ENCODE measurements at places on chromosomes 5 and 9.

DNA sequence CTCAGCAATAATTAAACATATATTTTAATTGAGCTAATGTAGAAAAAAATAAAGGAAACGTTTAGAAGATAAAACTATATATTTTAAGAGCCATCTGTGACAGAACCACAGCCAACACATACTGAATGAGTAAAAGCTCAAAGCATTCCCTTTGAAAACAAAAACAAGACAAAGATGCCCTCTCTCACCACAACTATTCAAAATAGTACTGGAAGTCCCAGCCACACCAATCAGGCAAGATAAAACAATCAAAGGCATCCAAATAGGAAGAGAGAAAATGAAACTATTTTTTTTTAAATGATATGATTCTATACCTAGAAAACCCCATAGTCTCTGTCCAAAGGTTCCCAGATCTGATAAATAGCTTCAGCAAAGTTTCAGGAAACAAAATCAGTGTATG lies 262.0 kb downstream of the HTR1A start:
- DNase-seq = peak; percentile 64

DNA sequence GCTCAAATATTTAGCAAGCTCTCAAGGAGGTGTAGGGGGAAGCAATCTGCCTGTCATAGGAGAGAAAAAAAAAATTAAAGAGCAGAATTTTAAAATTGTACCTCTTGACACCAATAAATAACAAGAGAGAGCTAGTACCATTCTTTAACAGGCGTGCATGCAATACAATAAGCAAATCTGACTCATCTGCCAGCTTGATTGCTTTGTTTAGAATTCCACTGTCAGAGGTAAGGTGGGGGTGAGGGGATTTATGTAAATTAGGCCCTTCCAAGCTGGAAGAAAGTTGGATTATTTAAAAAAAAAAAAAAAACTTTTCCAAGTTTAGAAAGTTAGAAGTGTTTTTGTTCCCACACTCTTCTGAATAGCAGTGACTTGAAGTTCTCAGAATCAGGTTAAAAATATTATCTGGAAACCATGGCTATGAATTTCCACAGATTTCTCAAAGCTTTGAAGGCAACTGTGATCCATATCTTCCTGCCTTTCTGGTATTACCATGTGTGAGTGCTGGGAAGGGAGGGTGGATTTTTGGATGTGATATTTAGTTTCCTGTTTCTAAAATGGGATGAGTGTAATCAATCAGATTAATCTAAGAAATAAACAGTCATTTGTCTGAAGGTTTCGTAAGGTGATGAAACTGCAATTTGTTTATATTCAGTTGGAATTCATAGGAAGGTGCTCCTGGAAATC lies 477.5 kb downstream of the TLE4 start:
- DNase-seq = no peak

- peak; percentile 100 for DNase-seq
These were observed 54.1 kb downstream of the MAN2A1 start for GRCh38 chr5:109743770-109744212.

DNA sequence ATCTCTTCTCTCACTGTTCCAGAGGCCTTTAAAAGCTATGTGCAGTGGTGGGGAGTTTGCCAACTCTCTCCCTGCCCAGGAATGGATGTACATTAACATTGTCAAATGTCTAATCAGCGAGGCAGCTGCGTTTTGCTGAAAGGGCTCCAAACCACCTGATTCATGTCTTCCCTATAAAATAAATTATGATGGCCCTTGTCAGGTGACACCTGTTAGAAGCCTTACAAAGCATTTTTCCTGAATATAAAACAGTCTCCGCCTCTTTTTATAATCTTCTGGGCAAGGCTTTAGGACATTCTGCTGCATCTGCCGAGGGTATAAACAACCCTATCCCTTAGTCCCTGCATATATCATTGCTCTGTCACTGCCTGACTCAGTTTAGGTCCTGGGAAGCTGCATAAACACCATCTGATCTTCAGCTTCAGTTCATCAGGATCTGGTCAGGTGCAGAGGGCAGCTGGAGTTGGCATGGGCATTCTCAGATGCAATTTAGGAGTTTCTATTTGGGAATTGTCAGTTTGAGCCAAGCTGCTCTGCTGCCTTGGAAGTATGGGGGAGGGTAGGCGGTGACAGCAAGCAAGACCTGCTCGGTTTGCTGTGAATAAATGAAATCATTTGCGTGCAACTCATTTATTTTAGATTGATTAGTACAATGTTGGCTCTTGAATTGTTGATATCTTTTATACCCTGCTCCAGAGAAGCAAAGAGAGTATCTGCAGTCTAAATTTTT lies 103.5 kb downstream of the ACER2 start:
- DNase-seq = no peak

DNA sequence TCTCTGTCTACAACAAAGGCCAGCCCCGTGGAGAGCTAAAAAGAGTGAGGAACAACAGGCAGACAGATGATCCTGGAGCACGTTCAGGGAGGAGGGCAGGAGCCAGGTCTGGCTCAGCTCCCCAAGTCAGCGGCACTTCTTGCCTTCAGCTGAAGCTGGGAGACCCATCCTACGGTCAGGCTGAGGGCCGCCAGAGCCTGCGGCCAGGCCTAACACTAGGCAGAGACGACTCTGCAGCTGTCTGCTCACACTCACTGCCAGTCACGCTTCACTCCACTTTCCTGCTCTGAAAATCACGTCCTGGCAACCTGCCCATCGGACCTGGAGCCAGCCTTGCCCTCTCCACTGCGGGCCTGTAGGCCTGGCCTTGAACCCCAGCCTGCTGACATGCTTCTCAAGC lies 160.9 kb upstream of the LHFPL2 start:
- no peak for DNase-seq

- no peak for DNase-seq
These were observed 242.6 kb upstream of the MVB12B start for GRCh38 chr9:126084008-126084407.

DNA sequence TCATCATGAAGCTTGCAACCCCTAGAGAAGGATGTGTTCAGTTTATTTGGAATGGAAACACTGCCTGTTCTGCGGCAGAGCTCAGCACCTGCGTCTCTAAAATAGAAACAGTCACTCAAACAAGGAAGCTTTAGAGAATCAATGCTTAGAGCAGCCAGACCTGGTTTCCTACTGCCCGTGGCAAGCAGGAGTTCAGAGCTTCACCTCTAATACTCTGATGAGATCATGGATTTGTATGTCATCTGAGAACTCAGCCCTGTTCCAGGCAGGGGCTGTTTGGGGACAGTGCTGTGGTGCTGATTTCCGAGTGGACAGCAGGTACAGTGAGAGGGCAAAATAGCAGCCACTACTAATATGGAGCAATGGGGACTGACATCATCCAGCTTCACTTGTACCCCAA lies 236.0 kb upstream of the IRX1 start:
- no peak for DNase-seq

DNA sequence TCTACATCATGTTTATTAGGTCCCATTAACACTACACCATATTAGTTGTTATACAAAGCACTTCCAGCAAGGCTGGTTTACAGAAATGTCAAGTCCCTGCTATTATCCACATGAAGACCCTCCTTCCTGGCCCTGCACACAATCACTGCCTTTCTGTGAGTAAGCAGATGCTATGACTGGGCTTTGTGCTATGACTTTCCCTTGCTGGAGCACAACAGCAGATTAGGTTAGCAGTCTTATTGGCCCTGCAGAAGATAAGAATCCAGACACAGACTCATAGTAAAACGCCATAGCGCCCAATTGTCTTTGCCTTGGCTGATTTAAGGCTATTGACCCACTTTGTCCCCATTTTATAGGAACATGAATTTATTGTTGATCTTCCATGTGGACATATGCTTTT lies 228.9 kb upstream of the ACTBL2 start:
- no peak for DNase-seq

DNA sequence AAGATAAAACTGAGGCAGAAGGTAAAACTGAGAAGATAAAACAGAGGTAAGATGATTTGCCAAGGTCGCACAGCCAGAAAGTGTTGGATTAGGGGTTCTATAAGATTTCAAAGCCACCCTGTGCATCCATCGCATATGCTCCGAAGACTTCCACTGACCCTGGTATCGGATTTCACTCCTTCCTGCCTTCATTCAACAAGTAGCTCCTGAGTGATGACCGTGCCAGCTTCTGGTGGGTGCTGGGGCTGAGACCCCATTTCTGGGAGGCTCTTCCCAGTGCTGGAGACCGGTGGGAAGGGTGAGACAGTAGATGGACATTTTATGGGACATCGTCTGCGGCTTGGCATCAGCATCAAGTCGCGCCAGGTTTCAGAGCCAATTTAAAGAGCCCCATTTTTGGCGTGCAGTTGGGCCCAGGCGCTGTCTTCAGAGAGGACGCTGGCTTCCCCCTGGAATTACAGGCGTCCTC lies 53.7 kb upstream of the DAB2IP start:
- DNase-seq = no peak

DNA sequence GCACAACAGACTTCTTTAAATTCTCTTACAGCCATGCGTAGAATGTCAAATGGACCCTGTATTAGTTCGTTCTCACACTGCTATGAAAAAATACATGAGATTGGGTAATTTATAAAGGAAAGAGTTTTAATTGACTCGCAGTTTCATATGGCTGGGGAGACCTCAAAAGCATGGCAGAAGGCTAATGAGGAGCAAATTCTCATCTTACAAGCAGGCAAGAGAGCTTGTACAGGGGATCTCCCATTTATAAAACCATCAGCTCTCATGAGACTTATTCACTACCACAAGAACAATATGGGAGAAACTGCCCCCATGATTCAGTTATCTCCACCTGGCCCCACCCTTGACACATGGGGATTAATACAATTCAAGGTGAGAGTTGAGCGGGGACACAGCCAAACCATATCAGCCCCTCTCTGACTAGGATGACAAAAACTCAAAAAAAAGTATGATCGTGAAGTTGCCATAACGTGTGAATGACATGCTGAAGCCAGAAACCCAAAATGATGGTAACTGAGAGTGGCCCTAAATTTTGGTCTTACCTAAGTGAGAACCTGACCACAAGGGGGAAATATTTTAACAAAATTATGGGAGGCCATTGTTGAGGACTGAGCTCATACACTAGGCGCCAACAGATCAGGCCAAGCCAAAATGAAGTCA lies 17.5 kb upstream of the TEX10 start:
- DNase-seq = no peak

- no peak for DNase-seq
These were observed 24.7 kb upstream of the STX17 start for GRCh38 chr9:99881769-99882168.

DNA sequence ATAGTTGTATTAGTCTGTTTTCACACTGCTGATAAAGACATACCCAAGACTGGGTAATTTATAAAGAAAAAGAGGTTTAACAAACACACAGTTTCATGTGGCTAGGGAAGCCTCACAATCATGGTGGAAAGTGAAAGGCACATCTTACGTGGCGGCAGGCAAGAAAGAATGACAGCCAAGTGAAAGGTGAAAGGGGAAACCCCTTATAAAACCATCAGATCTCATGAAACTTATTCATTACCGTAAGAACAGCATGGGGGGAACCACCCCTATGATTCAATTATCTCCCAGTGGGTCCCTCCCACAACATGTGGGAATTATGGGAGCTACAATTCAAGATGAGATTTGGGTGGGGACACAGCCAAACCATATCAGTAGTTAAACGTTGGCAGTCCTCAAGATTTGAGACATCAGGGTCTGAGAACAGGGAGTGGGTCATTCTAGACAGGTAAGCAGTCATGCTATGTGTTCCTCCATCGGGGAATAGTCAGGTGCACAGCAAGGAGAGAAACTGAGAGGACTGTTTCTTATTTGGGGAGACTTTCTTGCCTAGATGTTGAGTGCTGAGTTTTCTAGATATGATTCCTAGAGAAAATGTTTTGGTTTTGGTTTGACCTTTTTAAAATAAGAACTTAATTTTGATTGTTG lies 45.8 kb upstream of the ENTREP1 start:
- no peak for DNase-seq

DNA sequence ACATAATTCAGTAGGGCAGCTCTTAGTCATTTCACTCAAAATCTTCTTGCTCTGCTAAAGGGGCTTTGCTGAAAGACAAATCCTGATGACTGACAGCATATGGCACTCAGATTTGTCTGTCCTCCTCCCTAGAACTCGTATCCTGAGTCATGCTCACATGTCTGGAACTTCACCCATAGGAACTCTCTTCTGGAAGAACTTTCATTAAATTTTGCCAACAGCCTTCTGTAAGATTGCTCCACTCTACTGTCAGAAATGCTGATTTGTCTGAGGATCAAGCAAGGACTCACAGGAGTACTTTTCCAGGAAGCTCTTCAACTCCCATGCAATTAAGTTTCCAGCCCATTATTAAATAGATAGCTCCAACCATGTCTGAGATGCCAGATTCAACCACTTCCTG lies 59.8 kb upstream of the SNX2 start:
- peak; percentile 49 for DNase-seq

GRCh38 chr9:125233678-125234077 lies 7.5 kb downstream of the HSPA5 start:
- peak; percentile 98 for DNase-seq

DNA sequence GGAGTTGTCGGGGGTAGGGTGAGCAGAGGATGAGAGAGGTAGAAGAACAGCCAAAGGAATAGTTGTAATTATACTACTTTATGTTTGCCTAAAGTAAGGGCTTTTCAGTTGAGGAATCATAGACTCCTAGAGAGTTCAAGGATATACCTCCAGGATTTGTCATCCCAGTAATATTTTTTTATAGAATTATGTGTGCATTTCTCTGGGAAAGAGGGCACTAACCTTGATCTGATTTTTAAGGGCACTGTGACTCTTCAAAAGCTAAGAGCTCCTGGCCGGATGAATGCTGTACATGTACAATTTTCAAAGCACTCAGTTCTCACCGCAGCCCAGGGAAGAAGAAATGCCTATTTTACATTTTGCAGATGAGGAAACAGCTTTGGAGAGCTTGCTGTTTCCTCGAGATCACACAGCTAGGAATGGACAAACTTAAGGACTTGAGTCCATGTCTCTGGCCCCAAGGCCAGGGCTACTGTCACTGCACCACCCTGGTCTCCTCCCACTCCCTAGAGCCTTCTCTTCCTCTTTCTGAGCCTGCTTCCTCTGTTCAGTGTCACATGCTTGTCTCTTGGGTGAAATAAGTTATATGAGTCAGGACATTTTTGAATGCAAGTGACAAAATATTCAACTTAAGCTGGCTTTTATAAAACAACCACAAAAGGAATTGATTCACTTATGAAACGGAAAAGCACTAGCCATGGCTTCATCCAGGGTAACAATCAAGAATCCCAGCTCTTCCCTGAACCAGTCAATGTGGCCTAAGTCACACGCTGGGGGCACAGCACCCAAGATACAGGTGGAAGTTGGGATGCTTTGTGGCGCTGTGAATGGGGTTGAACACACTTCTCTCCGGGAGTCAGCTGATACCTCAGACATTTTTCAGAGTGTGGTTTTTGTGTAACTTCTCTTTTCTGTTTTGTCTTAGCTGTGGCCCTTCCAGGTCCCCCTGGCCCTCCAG lies 45.7 kb upstream of the TGFBR1 start:
- peak; percentile 82 for DNase-seq

Measured in fibroblast of skin of back (primary cell).